ENCODE measurements at places on chromosomes 6 and 20.

GRCh38 chr6:13664703-13665352, 46.8 kb downstream of the RANBP9 start:
- DNase-seq, result no peak

- no peak for DNase-seq
Measured at GRCh38 chr20:32036716-32037485, 15.1 kb upstream of the HCK start.

GRCh38 chr6:104227508-104227907, 632.2 kb downstream of the HACE1 start:
- no peak for DNase-seq

GRCh38 chr6:141988954-141989705, 143.6 kb upstream of the GJE1 start:
- no peak for DNase-seq
